NCI-H2171 (cell line): ENCODE measurements at places on chromosomes 4 and X.

GRCh38 chr4:2785613-2786012, 7.3 kb upstream of the SH3BP2 start:
- DNase-seq: no peak

GRCh38 chrX:15786915-15787314, 3.4 kb upstream of the ZRSR2 start:
- DNase-seq: no peak

DNA sequence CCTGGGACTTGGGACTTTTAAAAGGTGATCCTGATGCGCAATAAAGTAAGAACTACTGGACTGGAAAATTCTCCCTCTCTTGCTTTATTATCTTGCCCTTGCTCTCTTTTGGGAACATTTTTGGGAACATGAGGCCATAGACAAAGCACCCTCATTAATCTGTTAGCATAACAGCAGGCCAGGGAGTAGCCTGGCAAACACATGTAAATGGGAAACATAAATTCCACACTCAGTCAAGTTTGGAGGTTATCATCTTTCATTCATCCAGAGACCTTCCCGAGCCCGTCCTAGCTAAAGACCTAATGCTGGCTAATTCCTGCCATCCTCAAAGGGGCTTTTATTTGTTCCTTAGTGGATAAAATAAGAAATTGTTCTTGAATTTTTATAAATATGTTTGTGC, 162.8 kb upstream of the ARX start:
- DNase-seq: no peak

GRCh38 chrX:146141221-146141620, 323.6 kb downstream of the SLITRK2 start:
- DNase-seq: no peak

GRCh38 chrX:150508018-150508417, 60.4 kb upstream of the MTM1 start:
- DNase-seq: no peak
